NCI-H1417 treated with DMSO at 0.1 percent for 48 hours (cell line): ENCODE measurements at places on chromosomes 5 and 9.

DNA sequence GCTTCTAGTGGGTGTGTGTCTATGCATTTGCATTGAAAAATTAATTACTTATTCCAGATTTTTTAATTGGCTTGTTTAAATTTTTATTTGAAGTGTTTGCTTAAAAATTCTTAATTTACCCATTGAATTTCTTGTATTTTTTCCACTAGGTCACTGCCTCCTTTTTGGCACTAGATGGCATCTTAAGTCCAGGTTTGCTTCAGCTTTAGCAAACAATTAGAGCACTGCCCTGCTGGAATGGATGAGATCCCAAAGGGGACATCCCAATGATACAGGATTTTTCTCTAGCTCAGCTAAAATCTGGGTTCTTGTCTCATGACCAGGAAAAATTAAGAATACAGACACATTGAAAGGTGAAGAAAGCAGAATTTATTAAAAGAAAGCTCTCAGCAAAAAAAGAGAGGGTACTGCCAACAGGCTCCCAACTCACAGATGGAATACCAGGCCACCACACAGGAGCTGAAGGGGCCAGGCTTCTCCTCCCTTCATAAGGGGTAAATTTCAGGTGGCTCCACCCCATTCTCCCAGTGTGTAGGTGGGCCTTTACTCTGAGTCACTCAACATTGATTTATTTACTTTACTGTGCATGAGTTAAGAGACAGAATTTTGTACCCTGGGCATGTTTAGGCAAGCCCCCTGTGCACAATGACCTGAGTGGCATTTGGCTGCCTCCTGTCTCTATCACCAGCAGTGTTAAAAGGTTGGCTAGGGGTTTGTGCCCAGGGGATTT is 532.4 kb downstream of the ANXA1 start:
- DNase-seq = no peak

- DNase-seq = no peak
These were observed 5.2 kb downstream of the GABRP start for GRCh38 chr5:170788626-170789304.

- peak; percentile 56 for DNase-seq
These were observed 75.3 kb upstream of the PJA2 start for GRCh38 chr5:109485030-109485429.

DNA sequence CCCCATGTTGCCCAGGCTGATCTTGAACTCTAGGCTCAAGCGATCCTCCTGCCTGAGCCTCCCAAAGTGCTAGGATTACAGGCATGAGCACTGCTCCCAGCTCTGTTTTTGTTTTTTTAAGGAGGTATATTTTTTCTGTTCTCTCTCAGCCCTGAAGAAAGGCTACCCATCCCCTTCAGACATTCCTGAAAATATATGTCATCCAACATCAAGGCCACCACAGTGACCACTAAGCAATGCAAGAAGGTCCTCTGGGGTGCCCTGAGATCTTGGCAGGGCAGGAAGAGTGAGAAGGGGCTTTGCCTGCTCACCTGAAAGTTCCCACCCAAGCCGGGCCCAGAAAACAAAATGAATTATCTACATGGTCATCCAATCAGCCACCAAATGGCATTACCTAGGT is 47.8 kb upstream of the IL17B start:
- DNase-seq = no peak

GRCh38 chr9:36141288-36141687 is 4.8 kb downstream of the GLIPR2 start:
- DNase-seq = no peak

GRCh38 chr5:178389796-178390195 is 157.2 kb upstream of the PHYKPL start:
- DNase-seq = no peak

GRCh38 chr5:133769842-133770241 is 157.5 kb upstream of the FSTL4 start:
- DNase-seq = no peak

DNA sequence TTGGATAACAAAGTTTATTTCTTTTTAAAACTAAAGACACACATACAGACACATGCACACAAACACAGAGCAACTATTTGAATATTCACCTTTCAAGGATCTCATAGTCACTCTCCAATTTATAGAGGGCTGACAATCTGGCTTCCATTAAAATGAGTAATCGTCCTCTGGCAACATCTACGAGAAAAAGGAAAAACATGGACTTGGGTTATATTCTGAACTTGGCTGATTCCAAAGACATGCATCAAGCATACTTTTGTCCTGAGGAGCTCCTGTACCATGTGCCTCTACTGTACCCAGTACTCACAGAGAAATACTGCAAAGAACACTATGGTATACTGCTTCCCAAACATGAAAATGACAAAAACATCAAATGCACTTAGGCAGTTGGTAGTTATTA is 15.4 kb downstream of the IARS1 start:
- no peak for DNase-seq

- no peak for DNase-seq
These were observed 5.3 kb upstream of the DAB2IP start for GRCh38 chr9:121645853-121646807.

DNA sequence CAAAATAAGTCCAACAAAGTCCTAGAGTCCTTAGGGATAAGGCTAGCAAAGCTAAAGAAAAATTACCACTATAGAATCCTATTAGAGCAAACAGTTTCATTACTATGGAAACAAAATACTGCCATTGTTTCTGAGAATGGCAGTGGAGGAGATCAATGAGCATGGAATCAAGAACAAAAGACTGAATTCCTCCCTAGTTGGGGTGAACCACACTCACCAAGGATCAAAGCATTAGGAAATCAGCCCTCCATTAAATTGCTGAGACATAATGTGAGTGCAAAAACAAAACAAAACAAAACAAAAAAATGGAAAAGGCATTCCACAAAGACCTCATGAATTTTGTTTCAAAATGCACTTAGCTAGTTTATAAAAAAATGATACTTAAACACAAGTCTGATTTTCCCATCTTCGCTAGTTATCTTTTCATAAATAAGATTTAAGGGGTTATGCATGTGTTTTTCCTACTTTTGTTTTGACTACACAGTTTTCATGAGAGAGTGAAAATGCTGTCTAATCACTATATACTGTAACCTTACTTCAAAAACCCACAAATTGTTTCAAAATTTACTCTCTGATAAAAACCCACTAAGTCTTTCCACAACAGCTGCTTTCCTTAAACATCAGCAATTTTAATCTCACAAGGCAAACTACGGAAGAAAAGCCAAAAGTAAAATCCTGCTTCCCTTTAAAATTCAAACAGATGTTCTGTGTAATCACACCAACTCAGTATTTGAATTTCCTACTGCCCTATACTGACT is 9.7 kb downstream of the SERINC5 start:
- no peak for DNase-seq

DNA sequence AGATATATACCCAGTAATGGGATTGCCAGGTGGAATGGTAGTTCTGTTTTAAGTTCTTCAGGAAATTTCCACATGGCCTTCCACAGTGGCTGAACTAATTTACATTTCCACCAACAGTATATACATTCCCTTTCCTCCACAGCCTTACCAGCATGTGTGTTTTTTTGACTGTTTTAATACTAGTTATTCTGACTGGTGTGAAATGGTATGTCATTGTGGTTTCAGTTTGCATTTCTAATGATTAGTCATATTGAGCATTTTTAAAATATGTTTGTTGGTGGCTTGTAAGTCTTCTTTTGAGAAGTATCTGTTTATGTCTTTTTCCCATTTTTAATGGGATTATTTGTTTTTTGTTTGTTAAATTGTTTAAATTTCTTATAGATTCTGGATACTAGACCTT is 208.9 kb downstream of the CFAP90 start:
- DNase-seq = no peak

- no peak for DNase-seq
These were observed 56.3 kb upstream of the PRDM9 start for GRCh38 chr5:23451156-23451555.

DNA sequence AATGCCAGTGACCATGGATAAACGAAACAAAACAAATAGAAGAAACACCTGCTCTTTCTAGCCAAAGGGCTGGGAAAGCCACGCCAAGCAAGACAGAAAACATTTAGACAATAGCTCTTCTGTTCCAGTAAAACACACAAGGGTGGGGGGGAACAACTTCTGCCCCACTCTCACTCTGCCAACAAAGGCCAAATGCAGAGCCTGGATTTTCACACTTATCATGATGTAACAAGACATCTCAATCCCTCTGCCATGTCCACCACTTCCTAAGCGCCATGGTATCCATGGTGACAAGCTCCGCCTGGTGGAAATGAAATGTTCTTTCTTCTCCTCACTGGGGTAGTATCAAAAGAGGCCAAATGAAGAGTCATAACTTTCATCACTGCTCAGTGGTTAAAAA is 60.6 kb downstream of the DRD1 start:
- DNase-seq = no peak

DNA sequence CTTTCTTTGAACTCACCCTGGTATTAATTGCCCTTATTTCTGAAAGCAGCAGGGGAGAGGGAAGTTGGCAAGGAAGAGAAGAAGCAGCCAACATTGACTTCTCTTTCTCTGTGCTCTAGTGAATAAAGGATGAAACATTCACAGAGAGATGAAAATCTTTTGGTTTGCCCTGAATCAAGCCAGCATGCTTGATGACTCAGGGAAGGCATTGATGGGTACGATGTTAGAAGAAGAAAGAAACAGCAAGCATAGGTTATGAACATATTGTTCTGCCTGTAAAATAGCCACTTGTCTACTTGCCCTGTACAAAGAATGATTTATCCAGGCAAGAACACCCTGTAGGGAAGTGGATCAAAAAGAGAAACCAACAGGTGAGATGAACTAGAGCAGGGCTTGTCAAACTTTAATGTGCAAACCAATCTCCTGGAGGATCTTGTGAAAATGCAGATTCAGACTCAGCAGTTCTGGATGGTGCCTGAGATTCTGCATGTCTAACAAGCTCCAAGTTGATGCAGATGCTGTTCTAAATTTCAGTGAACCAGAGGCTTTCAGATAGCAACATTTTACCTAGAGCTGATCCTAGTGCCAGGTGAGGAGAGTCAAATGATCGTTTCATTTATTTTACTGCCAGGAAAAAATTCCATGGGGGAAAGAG is 586.6 kb upstream of the TLE4 start:
- no peak for DNase-seq

DNA sequence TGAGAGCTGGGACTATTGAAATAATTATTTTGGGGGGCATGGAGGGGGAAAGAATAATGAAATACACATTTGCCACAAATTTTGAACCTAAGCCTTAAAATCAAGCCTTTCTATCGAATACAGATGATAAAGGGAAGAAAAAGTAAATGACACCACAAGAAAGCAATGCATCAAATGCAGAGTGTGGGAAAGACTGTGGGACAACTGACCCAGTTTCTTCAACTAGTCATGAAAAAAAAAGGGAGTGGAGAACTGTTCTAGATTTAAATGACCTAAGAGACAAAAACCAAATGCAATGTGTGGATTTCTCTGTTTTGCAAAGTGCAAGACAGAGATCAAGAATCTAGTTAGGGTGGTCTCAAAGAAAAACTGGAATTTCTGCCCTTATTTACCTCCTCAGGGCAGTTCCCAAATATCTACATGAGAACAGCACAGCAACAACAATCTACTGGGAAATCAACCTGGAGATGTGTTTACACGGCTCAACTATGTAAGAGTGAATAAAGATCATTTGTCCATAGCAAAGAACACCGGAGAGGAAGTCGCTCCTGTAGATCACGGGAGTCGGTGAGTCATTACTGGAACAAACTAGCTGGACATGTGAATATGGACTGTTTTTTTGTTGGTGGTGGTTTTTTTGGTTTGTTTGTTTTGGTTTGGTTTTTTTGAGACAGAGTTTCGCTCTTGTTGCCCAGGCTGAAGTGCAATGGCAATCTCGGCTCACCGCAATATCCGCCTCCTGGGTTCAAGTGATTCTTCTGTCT is 145.9 kb downstream of the DROSHA start:
- no peak for DNase-seq

DNA sequence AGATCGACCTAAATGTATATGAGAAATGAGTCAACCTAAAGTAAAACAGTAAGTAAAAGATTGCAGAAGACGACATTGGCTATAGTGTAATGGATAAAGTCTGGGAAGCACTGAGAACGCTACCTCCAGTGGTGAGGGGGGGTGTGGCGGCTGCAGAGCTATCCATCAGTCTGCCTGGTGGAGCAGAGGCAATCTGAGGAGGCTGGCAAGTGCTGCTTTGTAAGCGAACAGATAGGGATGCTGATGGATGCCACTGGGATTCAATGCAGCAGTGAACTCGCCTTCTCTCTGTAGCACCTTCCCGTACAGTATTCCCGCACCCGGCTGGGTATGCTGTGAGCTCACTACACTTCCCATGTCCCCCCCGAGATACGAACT is 261.5 kb downstream of the NSG2 start:
- DNase-seq = no peak

GRCh38 chr5:107199756-107200155 is 471.0 kb downstream of the EFNA5 start:
- DNase-seq = no peak

- DNase-seq = peak; percentile 7
These were observed at the start of gene GFPT2 for GRCh38 chr5:180353048-180353979. Gene GFPT2 (minus strand): TSS chr5:180353336. CDS start chr5:180353217, 119 bp downstream.

DNA sequence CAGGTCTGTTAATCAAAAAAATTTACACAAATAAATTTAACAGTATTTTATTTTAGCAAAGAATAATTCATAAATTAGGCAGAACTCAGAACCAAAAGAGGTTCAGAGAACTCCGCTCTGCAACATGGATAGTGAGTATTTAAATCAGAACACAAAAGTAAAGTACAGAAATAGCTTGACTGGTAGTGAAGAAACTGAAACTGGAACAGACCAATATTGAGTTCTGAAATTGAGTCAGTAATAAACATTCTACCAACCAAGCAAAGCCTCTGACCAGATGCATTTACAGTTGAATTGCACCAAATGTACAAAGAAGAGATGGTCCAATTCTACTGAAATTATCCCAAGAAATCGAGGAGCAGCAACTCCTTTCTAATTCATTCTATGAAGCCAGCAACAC is 1542.8 kb downstream of the EFNA5 start:
- DNase-seq = no peak

GRCh38 chr5:83955916-83956315 is 235.3 kb upstream of the HAPLN1 start:
- no peak for DNase-seq

GRCh38 chr9:113886466-113886865 is 10.4 kb downstream of the ZNF618 start:
- no peak for DNase-seq

- DNase-seq = no peak
These were observed 71.4 kb downstream of the GABBR2 start for GRCh38 chr9:98637381-98637780.

- no peak for DNase-seq
These were observed 85.3 kb downstream of the TTC39B start for GRCh38 chr9:15221746-15222145.

GRCh38 chr5:89437450-89438435 is 554.8 kb upstream of the MEF2C start:
- DNase-seq = no peak

GRCh38 chr5:78648359-78649210 is at the start of gene LHFPL2:
Gene LHFPL2 (minus strand): TSS chr5:78648772. CDS start chr5:78510213, 138,559 bp downstream.
- DNase-seq = no peak
